ENCODE measurements at places on chromosomes 6 and 20. TPM values are rescaled to one million over a fixed set of nuclear protein-coding genes. Genes with fewer than 3 reads are reported as not detected.

The NINL gene
- polyA plus RNA-seq: 4.5 TPM

GRCh38 chr20:58647162-58647795 lies 3.8 kb upstream of the STX16 start:
- no peak for DNase-seq

The GSTA2 gene
- not detected for polyA plus RNA-seq

DNA sequence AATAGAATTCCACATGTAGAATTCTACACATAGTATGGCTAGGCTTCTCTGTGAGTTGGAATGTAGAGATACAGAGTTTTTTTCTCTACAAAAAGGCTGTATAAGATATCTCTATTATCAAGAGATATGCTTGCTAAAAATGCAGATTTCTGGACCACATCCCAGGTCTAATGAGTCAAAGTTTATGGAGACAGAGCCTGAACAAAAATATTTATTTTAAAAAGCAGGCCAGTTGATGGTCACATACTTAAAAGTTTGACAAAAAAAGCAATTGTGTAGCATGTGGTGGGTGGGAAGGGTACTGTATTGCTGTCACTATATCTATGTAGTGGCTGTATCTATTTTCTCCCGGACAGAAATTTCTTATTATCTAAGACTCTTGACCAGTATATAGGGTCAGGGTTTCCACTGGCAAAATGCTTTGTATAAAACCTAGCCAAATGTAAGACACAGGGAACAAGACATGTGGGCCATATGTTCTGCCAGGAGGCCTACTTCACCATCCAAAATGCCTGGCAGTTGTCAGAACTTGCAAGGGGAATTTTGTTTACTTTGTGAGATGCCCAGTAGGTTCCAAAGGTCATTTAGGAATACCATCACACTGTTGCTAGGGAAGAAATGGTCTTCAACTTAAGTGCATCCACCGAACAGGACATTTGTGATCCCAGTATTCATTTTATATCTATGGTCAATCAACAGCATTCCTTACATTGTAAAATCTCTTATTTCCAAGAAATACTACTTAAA lies 60.6 kb downstream of the SHPRH start:
- DNase-seq: no peak

GRCh38 chr6:41705311-41705995 lies 30.0 kb downstream of the TFEB start:
- no peak for DNase-seq

The LAMP5 gene
- polyA plus RNA-seq: 0.06 TPM

- DNase-seq: no peak
Measured at GRCh38 chr6:108353853-108354252, 59.0 kb downstream of the AFG1L start.

GRCh38 chr6:150395388-150396009 lies 26.7 kb downstream of the IYD start:
- no peak for DNase-seq

The OCSTAMP gene
- polyA plus RNA-seq: not detected

The HTR1B gene
- 3.1 TPM for polyA plus RNA-seq

- no peak for DNase-seq
Measured at GRCh38 chr6:149363154-149363553, 36.9 kb upstream of the SUMO4 start.

- DNase-seq: no peak
Measured at GRCh38 chr20:60240986-60241385, 282.8 kb downstream of the CDH26 start.

The ID1 gene
- 126 TPM for polyA plus RNA-seq

- DNase-seq: no peak
Measured at GRCh38 chr6:119543332-119543731, 193.8 kb upstream of the MAN1A1 start.

GRCh38 chr6:33698494-33698893 lies 13.0 kb downstream of the UQCC2 start:
- DNase-seq: no peak

- DNase-seq: no peak
Measured at GRCh38 chr6:155327326-155328073, 13.2 kb upstream of the TFB1M start.

The CEP57L1 gene
- polyA plus RNA-seq: 11.2 TPM

DNA sequence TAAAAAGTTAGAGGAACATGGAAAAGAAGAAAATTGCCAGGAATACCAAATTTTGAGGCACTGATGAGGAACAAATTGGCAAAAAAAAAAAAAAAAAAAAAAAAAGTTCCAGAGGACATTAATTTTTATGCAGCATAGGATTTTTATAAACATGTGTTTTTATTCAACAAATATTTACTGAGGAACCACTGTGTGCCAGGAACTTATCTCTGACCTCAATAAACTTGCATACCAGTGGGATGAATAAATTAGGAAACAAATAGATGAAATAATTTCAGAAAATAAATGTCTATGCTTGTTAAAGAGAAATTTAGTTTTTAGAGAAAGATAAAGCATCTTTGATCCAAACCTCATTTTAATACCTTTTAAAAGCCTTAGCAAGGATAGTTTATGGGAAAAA lies 175.1 kb downstream of the PDE10A start:
- DNase-seq: no peak

All from BJ (cell line).